ENCODE measurements at places on chromosomes 7 and 10.

- DNase-seq: no peak
Measured at GRCh38 chr7:3138206-3138605, 94.5 kb upstream of the CARD11 start.

DNA sequence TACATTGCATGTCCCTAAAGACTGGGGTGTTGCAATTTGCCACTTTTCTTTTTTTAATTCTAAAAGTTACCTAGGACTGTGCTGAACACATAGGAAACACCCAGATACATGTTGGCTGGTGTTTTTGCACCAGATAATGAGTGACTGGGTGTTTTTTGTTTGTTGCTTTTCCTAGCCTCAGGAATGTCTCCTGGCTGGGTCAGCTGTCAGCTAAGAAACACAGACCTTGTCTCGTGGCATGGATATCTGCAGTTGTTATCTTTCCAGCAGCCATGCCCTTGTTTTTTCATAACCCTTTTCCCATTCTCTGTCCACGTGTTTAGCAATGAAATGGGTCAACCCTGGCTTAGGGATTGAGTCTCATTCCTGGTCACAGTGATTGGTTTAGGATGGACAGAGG is 433.9 kb upstream of the ZMIZ1 start:
- no peak for DNase-seq

GRCh38 chr7:130189343-130189742 is 15.9 kb downstream of the TMEM209 start:
- no peak for DNase-seq

DNA sequence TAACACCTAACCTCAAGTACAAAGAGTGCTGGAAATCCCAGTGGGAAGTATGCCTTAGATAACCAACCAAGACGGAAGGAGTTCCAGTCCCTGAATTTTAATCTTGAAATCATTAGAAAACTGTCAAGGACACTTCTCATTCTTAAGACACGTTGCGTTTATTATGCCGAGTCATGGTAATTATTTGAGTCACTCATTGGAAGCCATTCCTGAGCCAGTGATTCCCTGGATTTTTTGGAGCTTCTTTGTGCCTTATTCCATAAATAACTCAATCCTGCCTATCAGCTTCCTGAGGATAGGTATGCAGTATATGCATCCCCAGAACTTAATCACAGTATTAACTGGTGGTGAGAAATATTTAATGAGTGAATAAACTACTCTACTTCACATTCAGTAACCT is 77.4 kb downstream of the PPP1R17 start:
- no peak for DNase-seq

- no peak for DNase-seq
Measured at GRCh38 chr7:73560109-73560835, 2.8 kb upstream of the BCL7B start.

DNA sequence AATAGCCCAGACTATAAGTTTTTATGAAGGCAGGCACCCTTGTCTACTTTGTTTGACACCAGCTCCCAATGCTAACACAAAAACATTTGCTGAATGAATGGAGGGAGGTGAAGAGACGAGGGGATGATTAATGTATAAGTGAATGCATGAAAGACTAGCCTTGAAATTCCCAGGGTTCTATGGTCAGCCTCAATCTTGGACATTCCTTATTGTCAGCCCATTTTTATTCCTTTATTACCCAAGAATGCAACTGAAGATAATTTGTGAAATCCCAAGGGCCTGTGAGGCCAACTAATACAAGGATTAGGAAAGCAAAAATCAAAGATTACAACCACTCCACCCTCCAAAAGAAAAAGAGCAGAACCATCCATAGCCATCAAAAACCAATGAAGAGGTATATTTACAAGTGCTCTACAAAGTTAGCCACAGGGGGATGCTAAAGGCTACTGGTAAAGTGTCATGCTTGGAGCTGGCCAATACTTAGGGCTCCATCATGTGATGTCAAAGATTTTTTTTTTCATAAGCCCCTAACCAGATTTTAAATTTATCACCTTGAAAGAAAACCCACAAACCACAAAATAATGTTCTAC is 40.0 kb upstream of the ASAH2 start:
- no peak for DNase-seq

GRCh38 chr10:88342733-88343310 is 240.3 kb downstream of the RNLS start:
- DNase-seq: no peak

GRCh38 chr10:97024168-97025073 is 161.3 kb downstream of the SLIT1 start:
- no peak for DNase-seq
